NCI-H524 (cell line): ENCODE measurements at places on chromosomes 6 and 20.

DNA sequence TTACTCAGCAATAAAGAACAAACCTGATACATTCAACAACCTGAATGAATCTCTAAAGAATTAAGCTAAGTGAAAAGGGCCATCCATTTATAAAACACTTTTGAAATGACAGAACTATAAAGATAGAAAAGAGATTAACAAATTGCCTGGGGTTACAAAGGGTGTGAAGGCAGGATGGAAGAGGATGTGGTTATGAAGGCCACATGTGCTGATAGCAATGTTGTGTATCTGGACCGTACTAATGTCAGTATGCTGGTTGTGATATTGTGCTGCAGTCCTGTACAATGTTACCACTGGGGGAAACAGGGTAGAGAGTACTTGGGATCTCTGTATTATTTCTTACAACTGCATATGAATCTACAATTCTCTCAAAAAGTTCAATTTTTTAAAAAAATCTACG lies 36.4 kb downstream of the ELOVL5 start:
- DNase-seq: no peak

DNA sequence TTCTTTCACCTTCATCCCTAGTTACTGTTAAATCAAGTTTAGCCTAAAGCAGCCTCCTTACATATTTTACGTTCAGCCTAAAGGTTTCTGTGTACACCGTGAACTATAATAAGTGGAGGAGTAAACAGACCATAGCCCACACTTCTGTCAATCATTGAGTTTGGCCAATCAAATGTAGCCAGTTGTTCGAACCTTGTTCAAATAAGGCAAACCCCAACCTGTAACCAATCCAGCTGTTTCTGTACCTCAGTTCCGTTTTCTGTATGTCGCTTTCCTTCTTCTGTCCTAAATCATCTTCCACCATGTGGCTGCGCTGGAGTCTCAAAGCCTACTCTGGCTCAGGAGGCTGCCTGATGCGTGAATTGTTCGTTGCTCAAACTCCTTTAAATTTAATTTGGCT lies 1.8 kb upstream of the FBXO30 start:
- no peak for DNase-seq

- DNase-seq: no peak
Observed at GRCh38 chr6:26235302-26235670, 129.7 kb upstream of the BTN3A2 start.

DNA sequence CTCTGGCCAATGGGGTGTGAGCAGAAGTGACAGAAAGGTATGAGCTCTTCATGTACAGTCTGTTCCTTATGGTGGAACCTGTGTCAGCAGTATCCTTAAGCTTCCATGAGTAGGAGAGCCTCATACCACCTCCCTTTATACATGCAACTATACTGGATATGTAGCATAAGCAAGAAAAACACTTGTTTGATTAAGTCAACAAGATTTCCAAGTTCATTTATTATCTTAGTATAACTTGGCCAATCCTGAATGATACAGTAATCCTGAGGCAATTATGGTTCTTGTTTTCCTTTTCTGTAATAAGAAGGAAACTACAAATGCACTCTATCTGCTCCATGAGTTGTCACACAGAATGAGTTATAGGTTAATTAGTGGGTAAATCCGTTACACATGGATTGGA lies 409.6 kb upstream of the ID4 start:
- DNase-seq: no peak

- DNase-seq: no peak
Observed at GRCh38 chr6:106939208-106939607, 35.3 kb downstream of the CD24 start.

- DNase-seq: no peak
Observed at GRCh38 chr6:2760882-2761842, 4.0 kb upstream of the WRNIP1 start.

- DNase-seq: peak; percentile 74
Observed at GRCh38 chr6:96611342-96611991, 48.5 kb downstream of the FHL5 start.

DNA sequence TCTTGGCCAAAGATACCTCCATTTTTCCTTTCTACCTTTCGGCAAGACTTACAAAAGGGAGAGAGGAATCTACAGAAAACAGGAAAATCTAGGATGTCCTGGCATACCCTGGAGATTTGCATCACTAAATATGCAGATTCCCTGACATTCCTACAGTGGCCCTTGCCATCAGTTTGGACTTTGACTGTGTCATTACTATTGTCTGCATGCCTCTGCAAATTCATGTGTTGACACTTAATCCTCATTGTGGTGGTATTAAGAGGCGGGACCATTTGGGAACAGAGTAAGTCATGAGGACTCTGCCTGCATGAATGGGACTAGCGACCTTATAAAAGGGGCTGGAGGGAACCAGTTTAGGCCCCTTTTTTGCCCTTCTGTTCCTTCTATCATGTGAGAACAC lies 50.5 kb upstream of the DTNBP1 start:
- peak; percentile 42 for DNase-seq

DNA sequence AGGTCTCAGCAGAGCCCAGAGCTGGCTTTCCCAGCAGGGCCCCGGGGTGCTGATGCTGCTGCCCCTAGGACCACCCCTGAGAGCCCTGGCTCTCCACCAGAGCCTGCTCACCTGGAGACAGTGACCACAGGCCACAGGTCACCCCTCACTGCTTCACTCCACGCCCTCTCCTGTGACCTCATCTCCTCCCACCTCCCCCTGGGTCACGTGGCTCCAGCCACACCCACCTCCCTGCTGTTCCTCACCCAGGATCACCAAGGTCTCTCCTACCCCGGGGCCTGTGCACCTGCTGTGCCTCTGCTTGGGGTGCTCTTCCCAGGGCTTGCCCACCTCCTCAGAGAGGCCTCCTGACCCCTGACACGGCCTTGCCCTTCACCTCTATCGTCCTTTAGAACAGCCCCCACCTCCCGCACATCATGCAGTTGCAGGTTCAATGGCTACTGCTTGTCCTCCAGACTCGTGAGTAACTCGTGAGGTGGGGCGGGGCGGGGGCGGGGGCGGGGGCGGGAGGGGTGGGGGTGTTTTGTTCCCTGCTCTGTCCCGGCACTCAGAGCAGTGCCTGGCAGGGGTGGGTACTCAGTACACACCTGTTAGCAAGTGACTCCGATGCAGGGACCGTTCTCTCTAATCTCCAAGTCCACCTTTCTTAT lies 468.0 kb downstream of the PREX1 start:
- no peak for DNase-seq

DNA sequence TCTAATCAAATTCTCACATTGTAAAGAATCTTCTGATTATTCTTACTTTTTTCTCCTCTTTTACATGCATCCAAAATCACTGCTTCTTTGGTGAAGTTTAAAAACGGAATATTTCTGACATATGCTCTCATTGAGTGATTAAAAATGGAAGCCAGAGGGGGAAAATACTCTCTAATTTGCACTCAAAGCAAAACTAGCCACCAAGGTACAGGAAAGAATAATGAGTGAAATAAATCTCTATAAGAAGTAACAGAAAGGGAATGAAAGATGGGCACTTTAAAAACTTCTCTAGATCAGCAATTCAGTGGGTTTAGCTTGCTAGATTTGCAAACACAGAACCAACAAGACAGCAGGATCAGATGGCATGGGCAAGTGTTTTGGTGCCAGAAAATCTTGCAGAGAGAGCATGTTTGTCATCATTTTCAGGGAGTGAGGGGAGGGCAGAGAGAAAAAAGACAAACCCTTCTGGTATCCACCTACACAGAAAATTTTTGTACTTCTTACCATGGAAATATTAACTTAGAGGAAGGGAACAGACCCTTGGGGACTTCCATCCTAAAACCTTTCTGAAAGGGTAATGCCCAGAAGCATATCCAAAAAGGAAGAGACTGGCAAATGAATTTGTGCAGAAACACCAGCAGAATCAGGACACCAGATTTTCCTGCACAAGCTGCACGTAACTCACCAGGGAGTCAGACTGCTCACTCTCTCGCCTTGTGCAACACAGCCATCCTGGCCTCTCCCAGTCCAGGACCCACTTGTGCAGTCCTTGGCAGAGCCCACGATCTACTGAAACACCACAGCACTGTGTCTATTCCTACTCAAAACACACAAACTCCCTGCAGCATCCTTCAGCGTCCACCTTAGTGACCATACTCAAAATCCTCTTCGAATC lies 270.2 kb upstream of the PRDM1 start:
- no peak for DNase-seq

DNA sequence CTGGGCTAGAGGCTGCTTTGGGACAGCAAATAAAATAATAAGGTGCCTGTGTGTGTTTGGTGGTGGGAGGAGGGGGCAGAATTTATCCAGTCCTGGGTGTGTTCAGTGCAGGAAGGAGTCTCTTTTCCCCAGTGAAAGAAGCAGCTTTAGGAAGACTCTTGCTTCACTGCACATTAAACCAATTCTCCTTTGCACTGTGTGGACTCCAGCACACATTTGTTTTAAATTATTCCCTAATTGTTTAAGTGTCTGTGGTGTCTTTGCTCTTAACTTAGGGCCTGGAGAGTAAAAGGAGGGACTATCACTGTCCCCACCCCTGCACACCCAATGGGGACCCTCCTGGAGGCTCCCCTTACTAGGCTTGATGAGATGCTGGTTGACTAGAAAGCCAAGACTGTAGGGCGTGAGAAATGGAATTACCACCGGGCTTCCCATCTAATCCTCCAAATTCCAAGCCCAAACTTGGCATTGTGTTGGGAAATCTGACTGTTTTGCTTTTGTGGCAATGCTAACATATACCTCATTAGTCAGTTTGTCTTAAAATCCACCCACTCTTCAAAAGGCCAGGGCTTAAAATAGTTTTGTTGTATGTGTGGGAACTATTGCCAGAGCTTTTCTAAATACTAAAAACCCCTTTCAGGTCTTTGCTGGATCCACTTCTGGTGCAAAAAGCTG lies 13.5 kb upstream of the DAAM2 start:
- DNase-seq: no peak

GRCh38 chr6:45590696-45591184 lies 213.0 kb upstream of the SUPT3H start:
- no peak for DNase-seq

GRCh38 chr6:120826253-120826652 lies 508.0 kb downstream of the TBC1D32 start:
- DNase-seq: peak; percentile 10

- no peak for DNase-seq
Observed at GRCh38 chr6:32200711-32201475, 8.4 kb upstream of the GPSM3 start.

DNA sequence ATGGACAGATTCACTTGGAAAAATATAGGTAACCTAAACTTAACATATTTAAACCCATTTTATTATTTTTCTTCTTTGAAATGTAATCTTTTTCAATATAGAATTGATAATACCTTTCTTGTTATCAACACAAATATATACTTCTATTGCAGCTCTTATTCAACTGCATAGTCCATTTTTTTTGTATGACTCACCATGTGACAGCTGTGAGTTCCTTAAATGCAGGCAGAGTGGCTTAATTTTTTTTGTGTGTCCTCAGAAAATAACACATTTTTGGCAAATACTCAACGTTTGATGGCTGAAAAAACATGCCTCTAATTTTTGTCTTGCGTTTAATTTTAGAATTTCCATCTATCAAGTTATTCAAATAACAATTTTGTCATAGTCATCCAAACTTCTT lies 454.8 kb downstream of the PHF3 start:
- DNase-seq: no peak

DNA sequence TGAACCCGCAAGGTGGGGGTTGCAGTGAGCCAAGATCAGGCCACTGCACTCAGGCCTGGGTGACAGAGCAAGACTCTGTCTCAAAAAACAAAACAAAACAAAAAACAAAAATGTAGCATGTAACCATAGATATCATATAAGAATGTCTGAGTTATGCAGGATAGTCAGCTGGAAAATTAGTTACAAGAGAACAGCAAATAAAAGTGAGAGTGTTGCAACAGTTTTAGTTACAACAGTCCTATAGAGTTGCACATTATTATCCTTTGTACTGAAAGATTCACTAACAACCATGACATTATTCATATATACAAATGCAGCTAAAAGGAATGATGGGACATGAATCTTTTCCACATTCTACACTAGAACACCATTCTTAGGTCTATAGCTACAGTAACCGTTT lies 16.4 kb downstream of the RNF24 start:
- no peak for DNase-seq

GRCh38 chr20:37395921-37396415 lies 50.0 kb downstream of the SRC start:
- peak; percentile 98 for DNase-seq

DNA sequence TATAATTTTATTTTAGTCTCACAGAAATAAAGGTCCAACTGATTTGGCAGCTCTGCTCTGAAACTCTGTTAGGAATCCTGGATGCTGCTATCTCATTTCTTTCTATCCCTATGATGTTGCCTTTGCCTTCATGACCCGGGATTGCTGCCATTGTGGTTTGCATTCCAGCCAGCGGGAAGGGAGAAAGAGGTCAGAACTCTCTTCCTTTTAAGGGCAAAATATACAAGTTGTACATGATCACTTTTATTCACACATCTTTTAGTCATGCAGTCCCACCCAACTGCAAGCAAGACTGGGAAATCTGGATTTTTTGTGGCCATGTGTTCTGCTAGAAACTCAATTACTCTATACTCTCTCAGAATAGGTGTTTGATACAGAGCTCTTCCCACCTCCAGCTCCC lies 263.1 kb upstream of the ZFP64 start:
- DNase-seq: no peak

DNA sequence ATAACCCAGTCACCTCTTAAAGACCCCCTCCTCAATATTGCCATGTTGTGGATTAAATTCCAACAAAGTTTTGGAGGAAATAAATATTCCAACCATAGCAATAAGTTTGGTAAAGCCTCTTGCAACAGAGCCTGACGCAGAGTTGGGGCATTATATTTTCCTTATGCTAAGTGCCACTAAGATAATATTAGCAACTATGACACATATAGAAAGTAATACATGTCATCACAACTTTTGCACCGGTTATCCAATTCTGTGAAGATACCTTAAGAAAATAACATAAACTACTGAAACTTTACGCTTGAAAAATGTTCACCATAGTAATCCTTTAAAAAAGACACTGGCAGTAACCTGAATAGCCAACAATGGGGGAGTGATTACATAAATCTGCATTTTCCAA lies 52.2 kb upstream of the TRERF1 start:
- DNase-seq: no peak
